ENCODE measurements at places on chromosomes 16 and 17.

- DNase-seq, result peak; percentile 95
These were observed 36.1 kb downstream of the HIC1 start for GRCh38 chr17:2090804-2091534.

DNA sequence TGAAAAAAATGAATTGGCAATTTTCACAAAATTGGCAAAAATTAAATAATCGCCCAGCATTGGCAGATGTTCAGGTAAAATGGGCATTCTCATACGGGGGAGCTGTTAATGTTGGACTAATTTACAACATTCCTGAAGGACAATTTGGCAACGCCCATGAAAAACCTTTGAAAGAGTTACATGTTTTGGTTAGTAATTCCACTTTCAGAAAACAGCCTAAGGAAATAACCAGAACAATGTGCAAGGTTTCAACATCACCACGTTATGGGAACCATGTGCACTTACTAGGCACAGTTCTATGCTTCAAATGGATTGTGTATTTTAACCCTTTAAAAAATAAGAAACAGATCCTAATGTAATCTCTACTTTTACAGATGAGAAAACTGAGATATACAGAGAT is 62.7 kb downstream of the CDYL2 start:
- DNase-seq, result no peak

DNA sequence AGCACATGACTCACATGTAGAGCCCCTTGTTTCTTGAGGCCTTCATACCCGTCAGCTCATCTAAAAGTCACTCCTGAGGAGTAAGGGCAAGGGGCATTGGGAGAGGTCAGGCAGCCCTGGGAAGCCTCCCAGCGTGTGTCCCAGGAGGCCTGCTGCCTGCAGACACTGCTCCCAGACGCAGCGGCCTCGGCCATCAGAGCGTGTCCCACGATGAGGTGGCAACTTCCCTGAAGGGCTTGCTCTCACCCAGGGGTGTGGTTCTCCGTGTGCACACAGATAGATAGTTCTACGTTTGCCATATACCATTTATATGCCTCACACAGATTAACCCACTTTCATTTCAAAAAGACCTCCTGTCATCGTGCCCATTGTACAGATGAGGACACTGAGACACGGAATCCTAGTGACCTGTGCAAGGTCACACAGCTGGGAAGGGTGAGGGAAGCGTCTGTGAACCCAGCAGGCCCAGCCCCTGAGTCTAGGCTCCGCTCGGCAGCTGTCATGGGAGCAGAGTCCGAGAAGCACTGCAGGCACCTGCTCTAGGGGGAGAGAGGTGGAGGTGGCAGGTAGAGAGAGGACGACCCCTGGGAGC is 8.3 kb downstream of the TUBB3 start:
- no peak for DNase-seq

DNA sequence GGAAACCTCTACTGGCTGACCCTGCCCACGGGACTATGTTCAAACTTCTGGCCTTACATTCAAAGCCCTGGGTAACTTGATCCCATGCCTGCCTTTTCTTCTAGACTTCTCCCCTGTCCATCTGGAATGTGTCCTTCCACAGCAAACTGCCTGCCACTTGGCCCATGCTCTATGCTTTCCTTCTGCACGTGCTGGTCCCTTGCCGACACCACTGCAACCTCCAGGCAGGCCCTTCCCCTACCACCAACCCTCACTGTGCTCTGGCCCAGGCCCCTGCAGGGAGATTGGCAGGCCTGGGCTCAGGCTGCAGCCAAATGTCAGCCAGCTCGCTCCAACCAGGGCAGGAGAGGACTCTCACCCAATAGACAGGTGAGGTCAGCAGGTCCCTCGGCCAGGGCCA is 11.0 kb downstream of the HSD11B2 start:
- no peak for DNase-seq

DNA sequence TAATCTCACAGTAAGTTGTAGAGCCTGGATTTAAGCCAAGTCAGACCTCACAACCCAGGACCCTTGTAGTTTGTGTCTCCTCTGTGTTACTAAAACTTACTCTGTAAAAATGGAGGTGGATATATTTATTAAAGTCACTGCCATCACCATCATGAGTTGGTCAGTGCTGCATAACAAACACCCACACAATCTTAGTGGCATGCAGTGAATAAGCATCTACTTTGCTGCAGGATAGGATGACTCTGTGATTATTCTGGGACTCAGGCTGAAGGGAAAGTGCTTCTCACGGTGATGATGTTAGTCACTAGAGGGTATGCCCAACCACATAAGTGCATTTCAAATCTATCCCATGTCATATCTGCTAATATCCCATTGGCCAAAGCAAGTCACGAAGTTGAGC is 398.7 kb downstream of the XYLT1 start:
- no peak for DNase-seq

- DNase-seq, result no peak
These were observed 852.1 kb downstream of the CDH11 start for GRCh38 chr16:64269756-64270155.

DNA sequence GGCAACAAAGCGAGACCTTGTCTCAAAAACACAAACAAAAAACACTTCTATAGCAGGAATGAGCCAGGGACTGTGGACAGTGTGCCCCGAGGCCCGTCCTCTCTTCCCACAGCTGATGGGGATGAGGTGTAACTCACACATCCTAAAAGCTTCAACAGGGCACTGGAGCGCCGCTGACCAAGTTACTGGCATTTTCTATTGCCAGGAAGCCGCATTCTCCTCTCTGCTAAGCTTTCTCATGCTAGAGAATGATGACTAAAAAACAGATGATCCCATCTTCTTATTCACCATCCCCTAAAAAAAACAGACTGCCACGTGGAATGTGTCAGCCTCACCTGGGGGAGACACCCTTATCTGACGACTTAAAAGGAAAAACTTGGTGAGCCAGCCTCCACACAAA is 16.3 kb downstream of the CARHSP1 start:
- DNase-seq, result no peak

GRCh38 chr16:2211923-2212347 is 1.3 kb upstream of the BRICD5 start:
- no peak for DNase-seq

- no peak for DNase-seq
These were observed 20.3 kb downstream of the SMG6 start for GRCh38 chr17:2283302-2283701.

- peak; percentile 52 for DNase-seq
These were observed 61.1 kb upstream of the CIBAR2 start for GRCh38 chr16:85173146-85173980.

GRCh38 chr17:50835301-50836234 is at the start of gene WFIKKN2:
Gene WFIKKN2, plus strand, starts transcription at chr17:50835586. Its CDS starts 352 bp downstream, at chr17:50835938.
- DNase-seq, result no peak

DNA sequence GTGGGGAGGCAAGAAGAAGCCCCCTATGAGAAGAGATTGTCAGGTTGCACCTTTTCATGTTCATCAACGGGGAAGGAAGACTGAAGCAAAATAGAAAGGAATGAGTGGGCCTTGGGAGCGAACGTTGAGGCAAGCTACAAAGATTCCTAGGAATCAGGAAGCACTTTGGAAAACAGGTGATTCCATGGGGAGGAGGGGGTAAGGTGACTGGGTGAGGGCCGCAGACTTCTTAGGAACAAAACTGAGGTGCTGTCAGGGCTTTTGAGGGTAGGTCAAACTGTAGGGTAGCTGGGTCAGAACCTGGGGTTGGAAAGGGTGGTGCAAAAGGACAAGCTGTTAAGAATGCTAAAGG is 528 bp downstream of the ITFG1 start:
- DNase-seq, result no peak

GRCh38 chr17:43371227-43371821 is 27.5 kb upstream of the ARL4D start:
- no peak for DNase-seq

DNA sequence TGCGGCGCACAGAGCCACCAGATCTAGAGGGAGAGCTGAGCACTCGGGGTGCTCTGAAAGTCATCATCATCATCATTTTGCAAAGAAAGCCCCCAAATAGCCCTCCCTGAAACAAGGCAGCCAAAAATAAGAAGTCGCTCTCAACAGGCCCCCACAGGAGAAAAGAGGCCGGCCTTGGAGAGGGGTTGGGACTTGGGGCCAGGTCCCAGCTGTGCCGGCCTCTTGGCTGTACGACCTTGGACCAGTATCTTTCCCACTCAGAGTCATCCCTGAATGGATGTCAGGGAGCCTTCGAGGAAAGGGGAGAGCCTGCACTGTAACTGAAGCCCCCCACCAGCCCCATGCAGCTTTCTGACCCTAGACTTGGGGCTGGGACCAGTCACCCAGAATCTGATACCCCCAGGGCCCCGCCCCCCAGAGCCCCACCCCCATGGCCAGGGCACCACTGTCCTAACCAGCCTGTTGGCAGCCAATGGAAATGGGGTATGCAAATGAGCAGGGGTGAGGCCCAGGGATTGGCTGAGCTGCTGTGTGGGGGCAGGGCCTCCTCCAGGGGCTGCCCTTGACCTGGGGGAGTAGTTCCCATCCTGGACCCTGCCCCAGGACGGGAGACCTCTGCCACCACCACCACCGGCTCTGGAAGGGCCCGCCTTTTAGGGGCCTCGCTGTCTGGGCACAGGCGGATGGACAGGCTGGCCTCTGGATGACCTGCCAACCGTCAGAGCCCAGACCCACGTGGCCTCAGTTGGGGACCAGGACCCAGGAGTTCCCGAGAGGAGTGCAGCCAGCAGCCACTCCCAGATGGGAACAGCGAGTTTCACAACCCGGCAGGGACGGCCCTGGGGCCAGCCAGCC is 15.4 kb downstream of the ZFPM1 start:
- DNase-seq, result peak; percentile 58

GRCh38 chr17:17018612-17019429 is 23.4 kb upstream of the MPRIP start:
- DNase-seq, result no peak

DNA sequence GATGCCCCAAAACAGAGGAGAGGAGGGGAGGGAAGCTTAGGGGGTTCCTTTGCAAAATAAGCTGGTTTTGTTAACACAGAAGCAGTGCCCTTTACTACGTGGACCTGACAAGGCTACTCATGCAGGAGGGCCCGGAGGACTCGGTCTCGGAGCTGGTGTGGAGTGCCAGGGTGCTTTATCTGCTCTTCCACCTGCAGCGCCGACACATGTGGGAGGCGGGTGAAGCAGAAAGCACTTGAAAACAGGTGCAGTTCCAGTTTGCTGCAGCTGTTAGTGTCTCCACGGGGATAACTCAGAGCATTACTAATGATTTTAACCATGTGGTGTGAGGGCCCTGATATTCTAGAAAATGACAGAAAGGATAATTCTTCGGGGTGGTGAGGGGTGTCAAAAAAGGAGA is 35.0 kb upstream of the MNT start:
- DNase-seq, result peak; percentile 14

GRCh38 chr16:4103745-4104144 is 12.5 kb downstream of the ADCY9 start:
- no peak for DNase-seq

GRCh38 chr16:4936181-4936990 is 562 bp downstream of the PPL start:
- DNase-seq, result peak; percentile 57

DNA sequence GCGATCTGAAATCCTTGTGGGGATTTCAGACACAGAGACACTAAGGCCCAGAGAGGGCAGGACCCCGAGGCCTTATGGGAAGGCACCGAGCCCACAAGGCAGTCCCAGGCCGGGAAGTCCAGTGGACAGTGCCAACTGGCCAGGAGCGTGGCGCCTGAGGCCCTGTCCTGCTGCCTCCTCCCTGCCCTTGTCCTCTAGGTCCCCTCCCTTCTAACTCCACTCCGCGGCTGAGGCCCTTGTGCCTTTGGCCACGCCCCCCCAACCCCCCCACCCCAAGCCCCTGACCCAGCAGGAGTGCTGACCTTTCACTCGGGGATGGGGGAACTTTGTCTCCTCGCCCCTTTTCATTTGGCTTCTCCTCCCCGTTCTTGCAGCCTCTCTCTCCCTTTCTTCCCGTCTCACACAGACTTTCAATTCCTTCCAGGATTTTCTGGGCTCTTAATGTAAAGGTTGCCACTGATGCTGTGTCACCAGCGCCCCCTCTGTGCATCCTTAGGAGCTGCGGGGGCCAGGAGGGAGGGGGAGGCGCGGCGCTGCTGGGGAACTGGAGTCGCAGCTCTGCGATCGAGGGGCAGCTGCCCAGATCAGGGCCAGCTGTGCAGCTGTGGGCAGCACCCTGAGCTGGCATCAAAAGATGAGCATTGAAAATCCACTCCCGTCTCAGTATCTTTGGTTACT is 29.1 kb downstream of the CRHR1 start:
- DNase-seq, result peak; percentile 29

GRCh38 chr16:598823-599739 is 9.2 kb downstream of the RAB40C start:
- DNase-seq, result no peak

- DNase-seq, result peak; percentile 47
These were observed 220.6 kb downstream of the FTO start for GRCh38 chr16:53924331-53925106.

- DNase-seq, result no peak
These were observed 95.7 kb upstream of the RBFOX1 start for GRCh38 chr16:7236824-7237410.

- DNase-seq, result peak; percentile 37
These were observed 83.4 kb downstream of the HIC1 start for GRCh38 chr17:2138318-2138717.

GRCh38 chr16:70700101-70701020 is 14.5 kb upstream of the MTSS2 start:
- DNase-seq, result no peak

DNA sequence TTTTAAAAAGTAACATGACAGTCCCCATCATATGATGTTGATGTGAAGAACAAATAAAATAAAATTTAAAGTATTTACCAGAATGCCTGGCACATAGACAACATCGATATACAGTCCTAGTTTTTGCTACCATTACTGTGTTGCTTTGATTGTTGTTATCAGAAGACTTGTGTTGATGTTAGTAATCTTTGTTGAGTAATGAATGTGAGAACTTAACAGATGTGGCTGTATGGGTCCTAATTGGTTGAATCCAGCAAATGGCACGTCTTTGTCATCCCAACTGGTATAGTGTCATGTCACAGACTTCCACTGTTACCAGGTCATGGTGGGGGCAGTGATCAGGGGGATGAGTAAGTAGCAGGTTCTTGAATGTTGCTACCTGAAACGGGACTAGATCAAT is 1151.4 kb upstream of the CDH8 start:
- no peak for DNase-seq

DNA sequence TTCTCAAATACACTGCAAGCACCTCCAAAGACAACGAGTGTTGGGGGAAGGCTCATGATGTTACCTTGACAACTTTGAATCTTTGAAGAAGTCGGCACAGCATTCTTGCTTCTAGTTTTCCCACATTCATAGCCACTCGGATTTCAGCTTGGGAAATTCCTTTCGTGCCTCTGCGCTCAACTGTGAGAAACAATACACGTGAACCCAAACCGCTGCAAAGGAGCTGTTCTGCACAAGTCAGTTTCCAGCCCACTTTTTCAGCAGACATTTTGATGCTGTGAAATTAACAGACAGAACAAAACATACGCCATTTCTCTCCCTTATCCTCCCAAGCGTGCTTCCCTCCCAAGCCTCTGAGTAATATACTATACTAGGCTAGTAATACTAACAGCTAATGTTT is 41.2 kb downstream of the GTF3C1 start:
- no peak for DNase-seq

Data from cardiac muscle cell (in vitro differentiated cells and primary cell).